ENCODE measurements at places on chromosomes 16 and 17.

GRCh38 chr16:892006-892405 lies 78.8 kb downstream of the LMF1 start:
- no peak for DNase-seq

DNA sequence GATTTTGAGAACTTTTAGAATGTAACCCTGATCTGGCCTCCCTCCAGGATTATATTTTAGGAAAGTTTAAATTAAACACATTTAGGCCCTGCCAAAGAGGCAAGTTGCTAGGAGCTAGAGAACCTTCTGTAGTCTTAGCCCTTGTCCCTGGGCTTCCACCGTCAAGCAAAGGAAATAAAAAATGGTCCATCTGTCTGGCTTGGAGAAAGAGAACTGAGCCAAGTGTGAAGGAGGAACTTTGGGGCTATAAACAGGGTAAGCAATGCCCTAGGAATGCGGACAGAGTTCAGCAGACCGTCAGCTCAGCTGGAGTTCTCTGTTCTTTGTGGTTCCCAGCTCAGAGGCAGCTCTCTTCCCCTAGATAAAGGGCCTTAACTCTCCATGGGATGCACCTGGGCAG lies 29.6 kb downstream of the RCVRN start:
- DNase-seq = no peak

DNA sequence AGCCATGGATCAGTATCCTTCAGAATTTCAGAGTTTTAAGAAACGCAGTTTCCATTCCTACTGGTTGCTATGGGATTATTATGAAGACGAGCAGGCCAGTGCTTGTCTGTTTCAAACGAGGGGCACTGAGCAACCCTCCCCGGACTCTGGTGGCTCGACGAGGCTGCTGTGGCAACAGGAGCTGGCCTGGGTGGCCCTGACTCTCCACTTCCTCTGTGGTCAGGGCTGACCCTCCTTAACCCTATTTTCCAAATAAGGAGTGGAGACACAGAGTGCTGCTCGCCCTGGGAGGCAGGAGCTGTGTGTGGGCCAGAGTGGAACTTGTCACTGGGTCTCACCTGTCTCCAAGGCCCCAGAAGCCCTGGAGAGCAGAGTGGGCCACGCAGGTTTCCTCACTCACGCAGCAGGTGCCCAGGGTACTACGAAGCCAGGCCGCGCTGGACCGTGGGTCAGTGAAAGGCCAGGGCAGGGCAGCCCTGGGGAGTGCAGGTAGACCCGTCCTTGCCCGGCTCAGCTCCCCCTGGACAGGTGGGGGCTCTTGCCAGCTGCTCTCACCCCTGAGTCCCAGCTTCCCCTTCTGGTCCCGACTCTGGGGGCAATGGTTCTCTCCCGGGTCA lies 3.3 kb downstream of the GALNS start:
- no peak for DNase-seq

- DNase-seq = no peak
Observed at GRCh38 chr16:69727916-69728270, 1.5 kb upstream of the NQO1 start.

GRCh38 chr16:22262460-22262859 lies 34.7 kb upstream of the POLR3E start:
- no peak for DNase-seq

- no peak for DNase-seq
Observed at GRCh38 chr17:2438823-2439222, 38.0 kb upstream of the MNT start.

DNA sequence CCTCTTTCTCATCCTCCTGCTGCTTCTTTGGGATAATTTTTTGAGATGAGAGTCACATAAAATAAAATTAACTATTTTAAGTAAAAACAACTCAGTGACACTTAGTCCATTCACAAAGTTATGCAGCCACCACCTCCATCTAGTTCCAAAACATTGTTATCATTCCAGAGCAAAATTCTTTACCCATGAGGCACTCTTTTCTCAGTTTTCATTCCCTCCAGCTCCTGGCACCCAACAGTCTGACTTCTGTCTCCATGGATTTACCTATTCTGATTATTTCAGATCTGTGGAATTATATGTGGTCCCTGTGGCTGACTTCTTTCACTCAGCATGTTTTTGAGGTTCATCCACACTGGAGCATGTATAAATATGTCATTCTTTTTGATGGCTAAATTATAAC lies 239.9 kb upstream of the DYNLRB2 start:
- DNase-seq = no peak

DNA sequence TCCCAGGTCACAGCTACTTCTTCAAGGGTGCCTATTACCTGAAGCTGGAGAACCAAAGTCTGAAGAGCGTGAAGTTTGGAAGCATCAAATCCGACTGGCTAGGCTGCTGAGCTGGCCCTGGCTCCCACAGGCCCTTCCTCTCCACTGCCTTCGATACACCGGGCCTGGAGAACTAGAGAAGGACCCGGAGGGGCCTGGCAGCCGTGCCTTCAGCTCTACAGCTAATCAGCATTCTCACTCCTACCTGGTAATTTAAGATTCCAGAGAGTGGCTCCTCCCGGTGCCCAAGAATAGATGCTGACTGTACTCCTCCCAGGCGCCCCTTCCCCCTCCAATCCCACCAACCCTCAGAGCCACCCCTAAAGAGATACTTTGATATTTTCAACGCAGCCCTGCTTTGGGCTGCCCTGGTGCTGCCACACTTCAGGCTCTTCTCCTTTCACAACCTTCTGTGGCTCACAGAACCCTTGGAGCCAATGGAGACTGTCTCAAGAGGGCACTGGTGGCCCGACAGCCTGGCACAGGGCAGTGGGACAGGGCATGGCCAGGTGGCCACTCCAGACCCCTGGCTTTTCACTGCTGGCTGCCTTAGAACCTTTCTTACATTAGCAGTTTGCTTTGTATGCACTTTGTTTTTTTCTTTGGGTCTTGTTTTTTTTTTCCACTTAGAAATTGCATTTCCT lies 3.4 kb upstream of the LPCAT2 start:
- DNase-seq = no peak

GRCh38 chr16:1009358-1010150 lies 28.0 kb downstream of the SOX8 start:
- DNase-seq = no peak

DNA sequence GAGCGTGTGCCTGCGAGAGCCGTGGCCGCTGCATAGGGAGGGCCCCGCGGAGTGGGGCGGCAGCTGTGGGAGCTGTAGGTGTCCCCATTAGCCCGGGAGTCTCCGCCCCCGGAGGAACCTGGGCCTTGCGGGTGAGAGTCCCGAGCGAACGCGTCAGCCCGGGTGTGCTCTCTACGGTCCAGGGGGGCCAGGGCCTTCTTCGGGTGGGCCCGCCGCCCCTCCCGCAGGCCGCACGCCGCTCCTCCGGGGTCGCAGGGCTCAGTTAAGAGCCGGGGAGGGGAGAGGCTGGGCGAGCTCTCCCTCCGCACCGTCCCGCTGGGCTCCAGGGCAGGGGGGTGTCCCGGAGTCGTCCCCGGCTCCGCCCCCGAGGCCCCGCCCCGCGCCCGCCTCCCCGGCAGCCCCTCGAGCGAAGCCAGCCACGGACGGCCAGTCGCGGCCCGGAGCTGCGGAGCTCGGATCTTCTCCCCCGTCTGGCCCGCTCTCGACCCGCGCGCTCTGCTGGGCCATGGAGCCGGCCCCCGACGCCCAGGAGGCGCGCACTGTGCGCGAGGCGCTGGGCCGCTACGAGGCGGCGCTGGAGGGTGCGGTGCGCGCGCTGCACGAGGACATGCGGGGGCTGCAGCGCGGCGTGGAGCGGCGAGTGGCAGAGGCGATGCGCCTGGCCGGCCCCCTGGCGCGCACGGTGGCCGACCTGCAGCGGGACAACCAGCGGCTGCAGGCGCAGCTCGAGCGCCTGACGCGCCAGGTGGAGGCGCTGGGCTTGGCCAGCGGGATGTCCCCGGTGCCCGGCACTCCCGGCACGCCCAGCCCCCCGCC lies at the start of gene SMTNL2:
Gene SMTNL2, plus strand, starts transcription at position 429 of the 816 bp plus-strand sequence. Its CDS starts 77 bp downstream, at position 506.
- no peak for DNase-seq

DNA sequence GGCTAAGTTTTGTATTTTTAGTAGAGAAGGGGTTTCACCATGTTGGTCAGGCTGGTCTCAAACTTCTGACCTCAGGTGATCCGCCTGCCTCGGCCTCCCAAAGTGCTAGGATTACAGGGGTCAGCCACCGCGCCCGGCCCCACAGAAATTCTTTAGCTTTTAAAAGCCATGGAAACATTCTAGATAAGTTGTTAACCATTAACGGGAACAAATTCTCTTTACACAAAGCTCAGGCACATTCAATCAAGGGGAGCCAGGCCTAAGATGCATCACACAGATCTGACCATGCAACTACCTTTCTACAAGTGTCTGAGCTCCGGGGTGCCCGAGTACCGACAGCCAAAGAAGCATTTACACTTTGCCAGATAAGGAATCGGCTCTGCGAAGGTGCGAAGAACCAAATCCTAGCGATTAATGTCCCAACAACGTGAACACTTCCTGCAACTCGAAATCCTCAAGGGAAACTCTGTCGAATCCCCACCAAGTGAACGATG lies 1.0 kb downstream of the EMC8 start:
- no peak for DNase-seq

DNA sequence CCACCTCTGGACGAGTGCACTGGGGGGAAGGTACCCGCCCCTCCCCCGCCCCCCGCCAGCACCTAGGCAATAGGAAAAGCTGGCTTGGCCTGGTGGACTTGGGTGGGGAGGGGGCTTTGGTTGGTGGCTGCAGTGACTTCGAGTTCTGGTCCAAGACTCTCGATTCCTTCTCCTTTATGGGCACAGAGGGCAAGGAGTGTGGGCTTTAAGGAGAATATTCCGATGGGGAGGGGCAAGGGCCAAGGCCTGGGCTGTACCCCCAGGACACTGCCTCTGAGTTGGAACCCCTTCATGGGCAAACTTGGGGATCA lies 409 bp downstream of the ACSF2 start:
- no peak for DNase-seq

DNA sequence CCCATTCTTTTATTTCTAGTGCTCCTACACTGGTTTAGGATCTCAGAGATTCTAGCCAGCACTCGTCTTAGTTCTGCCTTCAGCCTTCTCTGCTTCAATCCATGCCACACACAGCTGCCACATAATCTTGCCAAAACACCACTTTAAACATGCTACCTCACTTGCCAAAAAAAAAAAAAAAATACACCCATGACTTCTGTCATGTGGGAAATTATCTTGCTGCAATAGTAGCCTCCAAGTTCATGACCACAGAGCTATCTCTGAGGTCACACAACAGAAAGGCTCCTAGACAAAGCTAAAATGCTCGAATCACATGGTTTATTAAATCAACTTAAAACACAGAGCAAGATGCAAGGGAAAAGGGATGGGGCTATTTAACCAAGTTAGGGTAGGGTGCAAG lies 18.1 kb downstream of the FZD2 start:
- DNase-seq = no peak

GRCh38 chr17:47866941-47867340 lies 16.0 kb upstream of the SP6 start:
- no peak for DNase-seq
